ENCODE measurements at places on chromosomes 6 and 20.
A peak's percentile ranks its signal among the peaks of the same experiment; 100 is the strongest.

- no peak for DNase-seq
Observed at GRCh38 chr6:113076116-113076515, 729.0 kb downstream of the RFPL4B start.

DNA sequence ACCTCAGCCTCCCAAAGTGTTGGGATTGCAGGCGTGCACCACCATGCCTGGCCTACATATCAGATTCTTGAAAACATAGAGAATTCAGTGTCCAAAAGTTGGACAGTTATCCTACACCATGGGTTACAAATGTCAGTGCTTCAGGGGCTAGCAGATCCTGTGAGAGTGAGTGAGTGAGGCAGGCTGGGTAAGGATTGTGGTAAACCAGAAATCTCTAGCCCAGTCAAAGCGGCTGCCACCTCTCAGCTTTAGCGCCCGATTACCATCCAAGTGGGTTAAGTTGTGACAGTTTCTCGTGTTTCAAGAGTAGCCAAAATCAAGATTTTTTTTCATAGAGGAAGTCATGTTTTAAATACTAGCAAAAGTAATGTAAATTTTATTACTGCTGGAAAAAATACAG is 21.9 kb upstream of the CSE1L start:
- no peak for DNase-seq

- DNase-seq, result no peak
Observed at GRCh38 chr6:156406688-156407087, 370.5 kb upstream of the ARID1B start.

- no peak for DNase-seq
Observed at GRCh38 chr6:159966981-159967380, 1.9 kb upstream of the IGF2R start.

GRCh38 chr20:64177787-64178186 is 13.5 kb downstream of the MYT1 start:
- no peak for DNase-seq

- no peak for DNase-seq
Observed at GRCh38 chr6:110949679-110950285, 8.7 kb upstream of the GTF3C6 start.

DNA sequence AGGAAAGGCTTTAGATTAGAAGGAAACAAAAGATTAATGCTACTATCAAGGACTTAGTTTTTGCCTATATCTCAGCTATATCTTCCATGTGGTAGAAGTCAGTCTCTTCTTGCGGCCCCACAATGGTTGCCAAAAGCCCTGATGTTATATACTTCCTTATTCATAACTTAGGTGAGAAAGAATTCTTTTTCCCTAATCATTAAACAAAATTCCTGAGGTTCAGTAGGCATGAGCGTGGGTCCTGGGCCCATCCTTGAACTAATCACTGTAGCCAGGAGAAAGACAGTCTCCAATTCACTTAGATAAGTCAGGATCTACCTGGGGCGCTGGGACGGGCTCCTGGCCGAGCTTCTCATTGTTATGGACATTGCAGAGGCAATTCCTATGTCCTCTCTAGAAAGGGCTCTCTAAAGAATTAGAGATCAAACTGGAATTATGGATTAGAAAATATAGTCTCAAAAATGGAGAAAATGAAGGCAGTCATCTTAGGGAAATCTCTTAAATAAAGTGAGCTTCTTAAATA is 134.3 kb downstream of the KIF6 start:
- DNase-seq, result no peak

DNA sequence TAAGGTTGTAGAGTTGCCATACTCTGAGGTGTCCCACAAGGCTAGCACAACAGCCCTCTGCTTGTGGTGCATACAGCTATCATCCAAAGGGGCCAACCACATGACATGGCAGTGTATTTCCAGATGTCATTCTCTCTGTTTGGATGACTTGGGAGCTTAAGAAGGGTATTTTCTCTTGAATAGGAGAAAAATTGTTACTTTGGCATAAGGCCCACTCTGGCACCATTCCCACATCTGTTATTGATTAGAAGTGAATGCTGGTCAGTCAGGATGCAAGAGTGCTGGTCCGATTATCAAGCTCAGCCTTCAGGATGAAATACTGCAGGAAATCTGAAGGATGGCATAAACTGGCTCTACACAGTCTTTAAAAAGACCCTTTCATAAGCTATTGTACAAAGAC is 83.6 kb upstream of the C20orf144 start:
- DNase-seq, result no peak

GRCh38 chr20:59782986-59783640 is 150.3 kb downstream of the SYCP2 start:
- peak; percentile 36 for DNase-seq

GRCh38 chr20:54132612-54133433 is 41.0 kb downstream of the CYP24A1 start:
- DNase-seq, result no peak
